Activated T-helper 1 cell treated with anti-CD3 and anti-CD28 coated beads, Interleukin-2, amount 50 U/mL, for 16 hours (primary cell): ENCODE measurements at places on chromosomes 4 and X.

GRCh38 chr4:151806511-151806927 lies 45.7 kb upstream of the GATB start:
- DNase-seq = no peak

DNA sequence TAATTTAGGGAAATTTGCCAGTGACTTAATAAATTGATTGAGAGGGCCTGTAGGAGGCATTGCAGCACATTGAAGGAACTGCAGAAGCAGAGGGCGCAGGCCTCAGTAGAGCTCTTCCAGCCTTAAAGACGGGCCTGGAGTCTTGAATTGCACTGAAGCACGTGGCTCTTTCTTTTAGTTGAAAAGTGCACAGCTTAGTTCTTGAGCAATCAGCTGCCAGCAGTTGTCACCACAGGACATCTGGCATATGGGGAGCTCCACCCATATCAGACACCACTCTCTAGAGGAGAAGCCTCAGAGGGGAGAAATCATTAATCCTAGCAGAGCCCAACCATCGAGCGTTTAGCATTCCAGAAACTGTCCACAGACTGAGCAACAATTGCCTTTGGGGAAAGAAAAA lies 16.0 kb upstream of the FGF16 start:
- no peak for DNase-seq

DNA sequence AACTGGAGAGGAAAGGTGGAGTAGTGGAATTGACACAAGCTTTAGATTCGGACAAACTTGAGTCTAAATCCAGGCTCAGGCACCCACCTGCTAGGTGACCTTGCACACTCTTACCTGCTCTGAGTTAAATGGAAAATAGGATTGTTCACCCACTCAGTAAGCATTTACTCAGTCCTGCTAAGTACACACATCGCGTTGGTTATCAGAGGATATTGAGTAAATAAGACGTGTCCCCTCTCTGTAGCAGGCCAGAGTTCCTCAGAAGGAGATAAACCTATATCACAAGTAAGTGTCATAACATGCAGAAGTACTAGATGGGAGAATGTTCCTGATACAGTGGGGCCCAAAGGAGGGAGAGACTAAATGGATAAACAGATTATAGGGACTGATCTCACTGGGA lies 117.7 kb downstream of the SMIM20 start:
- no peak for DNase-seq

- DNase-seq = no peak
Observed at GRCh38 chr4:94454405-94454804, 2.7 kb downstream of the PDLIM5 start.

GRCh38 chr4:148288448-148288847 lies 153.8 kb downstream of the NR3C2 start:
- DNase-seq = no peak

- no peak for DNase-seq
Observed at GRCh38 chrX:132226169-132226568, 6.9 kb upstream of the RAP2C start.

GRCh38 chr4:31655328-31655727 lies 935.2 kb downstream of the PCDH7 start:
- no peak for DNase-seq

GRCh38 chrX:20974326-20974725 lies 399.9 kb upstream of the CNKSR2 start:
- DNase-seq = no peak

- DNase-seq = no peak
Observed at GRCh38 chrX:39576041-39576872, 521.5 kb downstream of the BCOR start.

DNA sequence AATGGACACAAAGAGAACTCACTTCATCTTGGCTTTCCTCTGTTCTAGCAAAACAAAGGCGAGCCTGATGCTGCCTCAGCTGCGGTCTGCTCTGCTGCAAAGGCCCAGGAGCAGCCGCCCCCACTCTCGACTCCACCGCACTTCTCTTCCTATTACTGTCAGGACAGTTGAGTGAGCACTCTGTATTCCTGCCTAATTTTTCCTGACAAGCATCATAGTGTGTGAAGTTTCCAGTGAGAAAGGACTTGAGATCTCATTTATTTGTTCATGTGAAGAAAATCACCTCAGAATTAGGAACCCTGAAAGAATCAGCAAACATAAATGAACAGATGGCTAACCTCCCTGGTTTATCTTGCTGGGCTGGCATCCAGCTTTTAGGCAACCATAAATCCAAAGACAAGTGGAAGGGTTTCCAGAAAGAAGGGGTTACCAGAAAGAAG lies 15.6 kb downstream of the SCARB2 start:
- no peak for DNase-seq

DNA sequence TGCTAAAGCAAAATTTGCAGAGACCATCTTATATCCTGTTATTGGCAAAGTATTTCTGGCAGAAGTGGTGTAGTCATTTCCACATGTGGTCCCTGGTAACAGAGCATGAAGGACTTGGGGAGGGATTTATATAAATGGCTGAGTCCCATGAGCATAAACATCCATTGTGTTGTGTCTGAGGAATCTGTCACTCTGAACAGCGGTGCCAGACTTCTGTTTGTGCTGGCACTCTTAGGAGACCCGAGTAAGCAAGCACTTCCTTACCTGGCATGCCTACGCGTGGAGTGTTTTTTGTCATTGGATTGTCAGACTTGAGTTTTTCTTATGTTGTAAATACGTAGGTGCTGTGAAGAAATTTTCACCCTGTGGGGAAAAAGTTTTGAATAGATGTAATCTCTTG lies 285.9 kb downstream of the ARHGAP10 start:
- DNase-seq = no peak

- DNase-seq = no peak
Observed at GRCh38 chrX:12693754-12694153, 97.5 kb upstream of the PRPS2 start.

GRCh38 chr4:89248879-89249281 lies 58.7 kb downstream of the GPRIN3 start:
- DNase-seq = no peak

DNA sequence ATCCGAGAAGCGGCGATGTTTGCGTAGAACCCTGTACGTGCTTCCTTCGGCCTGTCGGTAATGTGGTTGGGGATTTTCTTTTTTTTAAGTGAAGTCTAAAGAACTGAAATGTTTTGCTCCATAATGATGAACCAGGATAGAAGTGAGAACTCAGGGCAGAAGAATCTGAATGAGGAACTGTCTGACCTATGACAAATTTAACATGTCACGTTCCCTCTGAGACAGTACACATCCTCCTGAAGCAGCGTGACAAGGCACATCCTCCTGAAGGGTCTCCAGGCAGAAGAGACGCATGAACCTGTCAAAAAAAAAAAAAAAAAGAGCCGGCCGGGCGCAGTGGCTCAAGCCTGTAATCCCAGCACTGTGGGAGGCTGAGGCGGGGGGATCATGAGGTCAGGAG lies 6.2 kb downstream of the CSF2RA start:
- no peak for DNase-seq

GRCh38 chr4:110533590-110533910 lies 57.6 kb downstream of the ENPEP start:
- DNase-seq = no peak

- no peak for DNase-seq
Observed at GRCh38 chr4:105140684-105141490, 5.8 kb upstream of the TET2 start.

DNA sequence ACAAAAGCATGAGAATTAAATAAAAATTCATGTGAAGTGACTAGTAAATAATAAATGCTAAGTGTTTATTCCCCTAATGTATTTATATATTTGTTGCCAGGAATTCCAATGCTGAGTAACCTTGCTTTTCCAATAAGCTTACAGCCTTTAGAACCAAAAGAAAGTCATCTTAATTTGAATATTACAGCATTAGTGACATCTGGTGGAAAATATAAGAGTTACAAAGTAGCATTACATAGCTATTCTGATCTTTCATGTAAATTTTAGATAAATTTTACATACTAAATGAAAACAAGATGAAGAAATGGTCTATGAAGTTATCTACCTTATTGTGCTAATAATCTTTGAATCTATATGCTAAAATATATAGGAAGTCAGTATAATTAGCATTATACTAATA lies 10.4 kb downstream of the MAD2L1 start:
- no peak for DNase-seq

DNA sequence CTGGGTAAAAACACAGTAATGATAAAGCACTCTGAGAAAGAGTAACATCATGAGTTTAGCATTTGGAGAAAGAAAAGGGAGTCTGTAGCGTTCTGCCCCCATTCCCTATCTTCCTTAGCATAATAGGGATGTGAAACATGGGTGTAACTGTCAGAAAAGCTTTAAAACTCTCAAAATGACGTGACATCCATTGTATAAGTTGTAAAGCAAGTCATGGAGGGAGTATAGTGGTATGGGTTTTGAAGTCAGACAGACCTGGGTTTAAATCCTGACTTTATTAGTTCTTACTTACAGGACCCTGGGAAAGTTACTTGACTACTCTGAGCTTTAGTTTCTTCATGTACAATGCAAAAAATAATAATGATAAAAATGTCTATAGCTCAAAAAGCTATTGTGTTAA lies 17.1 kb downstream of the FBXO8 start:
- no peak for DNase-seq

GRCh38 chr4:31391976-31392375 lies 671.8 kb downstream of the PCDH7 start:
- DNase-seq = no peak

GRCh38 chr4:1866189-1866661 lies 5.0 kb upstream of the NSD2 start:
- no peak for DNase-seq

DNA sequence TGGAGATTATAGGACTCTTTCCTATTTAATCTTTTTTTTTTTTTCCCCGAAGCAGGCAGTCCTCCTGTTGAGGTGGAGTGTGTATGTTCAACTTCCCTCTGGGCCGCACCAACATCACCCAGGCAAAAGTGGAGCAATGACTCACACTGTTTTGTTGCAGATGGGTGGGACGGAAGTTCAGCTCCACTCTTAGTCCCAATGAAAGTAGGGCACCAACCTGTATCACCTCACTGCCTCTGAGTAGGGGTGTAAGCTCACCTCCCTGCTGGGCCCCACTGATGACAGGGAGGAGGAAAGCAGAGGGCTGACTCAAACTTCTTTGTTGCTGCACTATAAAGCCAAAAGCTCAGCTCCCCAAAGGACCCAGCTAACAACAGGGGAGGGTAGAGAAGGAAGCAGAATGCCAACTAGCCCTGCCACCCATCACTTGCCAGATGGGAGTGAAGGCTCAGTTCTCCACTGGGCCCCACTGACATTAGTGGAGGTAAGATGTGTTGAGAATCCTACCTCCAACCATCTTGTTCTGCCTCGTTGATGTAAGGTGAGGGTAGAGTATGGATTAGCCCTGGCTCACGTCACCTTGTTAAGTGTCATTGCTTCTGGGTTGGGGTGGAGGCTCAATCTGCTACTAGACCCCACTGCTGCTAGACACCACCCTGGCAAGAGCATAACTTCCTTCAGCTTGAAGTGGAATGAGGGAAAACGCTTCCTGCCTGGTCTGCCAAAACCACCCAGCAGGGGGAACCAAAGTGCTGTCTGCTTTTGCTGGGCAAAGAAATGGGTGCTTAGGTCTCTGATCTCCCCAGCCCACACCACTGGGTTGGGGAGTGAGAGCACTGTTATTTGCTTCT lies 14.1 kb downstream of the RPS6KA3 start:
- DNase-seq = peak; percentile 54

DNA sequence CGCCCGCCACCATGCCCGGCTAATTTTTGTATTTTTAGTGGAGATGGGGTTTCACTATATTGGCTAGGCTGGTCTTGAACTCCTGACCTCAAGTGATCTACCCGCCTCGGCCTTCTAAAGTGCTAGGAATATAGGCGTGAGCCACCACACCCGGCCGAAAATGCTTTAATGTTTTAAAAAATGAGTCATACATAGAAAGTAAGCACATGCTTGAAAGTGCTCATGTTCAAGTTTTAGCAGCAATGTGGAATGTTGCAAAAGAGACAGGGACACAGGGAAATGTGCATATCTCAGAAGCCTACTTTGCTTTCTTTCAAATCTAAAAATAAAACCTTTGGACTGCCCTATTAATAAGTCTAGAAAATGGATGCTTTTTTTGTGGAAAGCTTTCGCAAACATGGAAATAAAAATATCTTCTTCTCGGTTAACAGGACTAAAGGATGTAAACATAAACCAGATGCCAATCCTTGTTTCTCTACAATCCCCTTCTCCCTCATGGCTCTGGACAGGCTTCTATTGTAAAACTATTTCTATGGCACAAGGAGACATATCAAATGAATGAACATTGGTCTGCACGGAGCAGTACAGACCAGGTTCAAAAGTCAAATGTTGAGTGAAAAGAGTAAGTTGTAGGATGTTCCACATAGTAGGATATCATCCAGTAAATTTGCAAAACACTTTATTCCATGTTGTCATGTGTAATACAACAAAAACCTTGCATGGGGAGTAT lies 15.0 kb downstream of the MECP2 start:
- no peak for DNase-seq

DNA sequence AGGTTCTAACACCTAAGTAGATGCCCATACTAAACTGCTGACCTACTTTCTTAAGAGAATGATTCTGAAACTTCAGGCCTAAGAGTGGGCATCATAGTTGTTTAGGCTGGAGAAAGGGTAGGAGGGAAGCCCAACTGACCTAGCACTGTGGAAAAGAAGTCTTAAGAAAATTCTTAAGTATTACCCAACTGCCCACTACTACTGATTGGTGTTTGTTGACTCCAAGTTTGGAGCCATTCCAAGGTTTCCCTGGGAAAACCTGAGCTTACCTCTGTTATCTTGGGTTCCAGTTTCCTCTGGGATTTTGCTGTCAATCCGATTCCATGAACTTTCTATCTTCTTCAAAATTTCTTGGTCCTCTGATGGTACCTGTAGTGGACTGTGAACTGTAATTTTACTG lies 23.9 kb downstream of the ANKRD17 start:
- no peak for DNase-seq

DNA sequence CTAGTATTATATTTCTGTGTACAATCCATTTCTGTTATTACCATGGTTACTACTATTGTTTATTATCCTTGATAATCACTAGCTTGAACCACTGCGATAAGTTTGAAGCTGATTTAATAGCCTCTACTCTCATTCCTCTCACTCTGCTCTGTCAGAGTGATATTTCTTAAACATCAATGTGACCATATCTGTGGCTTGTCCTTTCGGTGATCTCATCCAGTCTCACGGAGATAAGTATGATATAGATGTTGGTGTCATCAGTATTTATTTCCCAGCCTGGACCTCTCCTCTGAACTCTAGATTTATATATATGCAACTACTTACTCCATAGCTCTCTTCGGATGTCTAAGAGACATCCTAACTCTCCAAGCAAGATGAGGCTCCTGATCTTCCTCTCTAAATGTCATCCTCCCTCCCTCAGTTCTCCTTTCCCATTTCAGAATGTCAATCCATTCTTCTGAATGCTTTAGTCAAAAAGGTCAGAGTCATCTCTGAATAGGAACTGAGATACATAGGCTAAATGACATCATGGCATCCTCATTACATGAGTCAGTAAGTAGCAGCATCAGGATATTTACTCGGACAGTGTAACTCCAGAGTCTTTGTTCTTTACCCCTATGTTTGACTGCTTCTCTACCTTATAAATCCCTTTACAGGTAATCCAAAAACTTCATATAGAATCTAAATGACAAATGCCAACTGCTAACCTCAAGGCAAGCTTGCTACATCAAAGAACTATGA lies 129.5 kb downstream of the PACRGL start:
- no peak for DNase-seq
